ENCODE measurements at places on chromosomes 7 and 10.
A peak's percentile ranks its signal among the peaks of the same experiment; 100 is the strongest.

DNA sequence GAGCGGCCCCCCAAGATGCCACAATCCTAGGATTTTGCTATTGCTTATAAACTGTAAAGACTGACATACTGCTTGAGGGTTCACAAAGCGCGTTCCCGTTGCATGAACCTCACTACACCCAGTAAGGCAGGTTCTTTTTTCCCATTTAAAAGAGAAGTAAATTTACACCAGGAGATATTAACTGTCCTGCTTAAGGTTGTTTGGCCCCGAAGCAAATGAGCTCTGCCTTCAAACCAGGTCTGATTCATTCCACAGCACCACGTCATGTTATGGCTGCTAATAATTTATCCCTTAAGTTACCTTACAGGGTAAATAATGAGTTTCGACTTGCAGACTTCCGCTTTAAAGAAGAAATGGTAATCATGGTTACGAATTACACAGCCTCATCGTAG, 559 bp upstream of the FKBP14 start:
- no peak for DNase-seq

- DNase-seq = no peak
Measured at GRCh38 chr10:129692695-129693094, 225.7 kb downstream of the MGMT start.

GRCh38 chr7:665736-666453, 60.6 kb upstream of the DNAAF5 start:
- no peak for DNase-seq

- no peak for DNase-seq
Measured at GRCh38 chr7:112770051-112770450, 20.1 kb downstream of the TMEM168 start.

DNA sequence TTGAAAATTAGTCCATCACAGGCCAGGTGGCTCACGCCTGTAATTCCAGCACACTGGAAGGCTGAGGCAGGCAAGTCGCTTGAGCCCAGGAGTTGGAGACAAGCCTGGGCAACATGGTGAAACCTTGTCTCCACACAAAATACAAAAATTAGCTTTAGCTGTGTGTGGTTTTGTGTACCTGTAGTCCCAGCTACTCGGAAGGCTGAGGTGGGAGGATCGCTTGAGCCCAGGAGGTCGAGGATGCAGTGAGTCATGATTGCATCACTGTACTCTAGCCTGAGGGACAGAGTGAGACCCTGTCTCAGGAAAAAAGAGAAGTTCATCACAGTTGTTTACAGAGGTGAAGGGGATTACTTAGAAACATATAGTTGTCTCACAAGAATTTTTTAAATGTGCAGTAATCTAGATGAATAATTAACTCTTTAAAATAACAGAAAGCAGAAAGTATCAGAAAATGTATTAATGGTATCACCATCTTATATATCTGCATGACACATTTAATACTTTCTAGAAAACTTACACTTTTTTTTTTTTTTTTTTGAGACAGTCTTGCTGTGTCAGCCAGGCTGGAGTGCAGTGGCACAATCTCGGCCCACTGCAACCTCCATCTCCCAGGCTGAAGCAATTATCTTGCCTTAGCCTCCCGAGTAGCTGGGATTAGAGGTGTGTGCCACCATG, 8.9 kb downstream of the LCOR start:
- no peak for DNase-seq

DNA sequence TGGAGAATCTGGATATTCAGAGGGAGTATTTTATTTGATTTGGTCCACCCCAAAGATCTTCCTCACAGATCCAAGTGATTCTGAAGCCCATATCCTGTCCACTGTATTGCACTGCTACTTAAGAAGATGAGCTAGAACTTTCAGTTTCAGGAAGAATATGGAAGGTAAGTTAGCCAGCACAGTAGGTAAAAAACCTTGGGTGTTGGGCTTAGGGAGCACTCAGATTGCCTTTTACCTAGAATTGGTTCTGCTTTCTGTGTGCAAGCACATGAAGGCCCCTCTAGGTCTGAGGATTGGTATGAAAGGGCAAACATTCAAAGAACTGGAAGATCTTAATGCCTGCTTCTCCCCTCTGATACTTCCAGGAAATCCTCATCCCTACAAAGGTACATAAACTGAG, 146.7 kb upstream of the COL1A2 start:
- no peak for DNase-seq

- no peak for DNase-seq
Measured at GRCh38 chr10:61336831-61337230, 116.3 kb downstream of the TMEM26 start.

GRCh38 chr7:50812094-50812493, 29.4 kb upstream of the GRB10 start:
- DNase-seq = no peak

- no peak for DNase-seq
Measured at GRCh38 chr10:125146791-125147579, 13.4 kb downstream of the CTBP2 start.

DNA sequence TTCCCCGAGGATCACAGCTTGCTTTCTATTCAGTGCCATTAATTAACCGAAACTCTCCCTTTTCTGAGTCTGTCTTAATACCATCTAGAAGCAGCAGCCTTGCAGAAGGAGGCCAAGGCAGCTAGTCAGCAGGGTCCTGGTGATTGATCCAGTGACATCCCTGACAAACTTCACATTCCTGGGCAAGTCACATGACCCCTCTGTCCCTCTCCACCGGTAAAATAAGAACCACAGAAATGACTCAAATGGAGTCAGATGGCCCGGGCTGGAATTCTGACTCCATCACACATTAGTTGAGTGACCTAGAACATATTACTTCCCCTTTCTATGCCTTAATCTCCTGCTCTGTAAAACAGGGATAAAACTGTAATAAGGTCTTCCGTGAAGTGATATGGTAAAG, 17.2 kb upstream of the ACSL5 start:
- no peak for DNase-seq

DNA sequence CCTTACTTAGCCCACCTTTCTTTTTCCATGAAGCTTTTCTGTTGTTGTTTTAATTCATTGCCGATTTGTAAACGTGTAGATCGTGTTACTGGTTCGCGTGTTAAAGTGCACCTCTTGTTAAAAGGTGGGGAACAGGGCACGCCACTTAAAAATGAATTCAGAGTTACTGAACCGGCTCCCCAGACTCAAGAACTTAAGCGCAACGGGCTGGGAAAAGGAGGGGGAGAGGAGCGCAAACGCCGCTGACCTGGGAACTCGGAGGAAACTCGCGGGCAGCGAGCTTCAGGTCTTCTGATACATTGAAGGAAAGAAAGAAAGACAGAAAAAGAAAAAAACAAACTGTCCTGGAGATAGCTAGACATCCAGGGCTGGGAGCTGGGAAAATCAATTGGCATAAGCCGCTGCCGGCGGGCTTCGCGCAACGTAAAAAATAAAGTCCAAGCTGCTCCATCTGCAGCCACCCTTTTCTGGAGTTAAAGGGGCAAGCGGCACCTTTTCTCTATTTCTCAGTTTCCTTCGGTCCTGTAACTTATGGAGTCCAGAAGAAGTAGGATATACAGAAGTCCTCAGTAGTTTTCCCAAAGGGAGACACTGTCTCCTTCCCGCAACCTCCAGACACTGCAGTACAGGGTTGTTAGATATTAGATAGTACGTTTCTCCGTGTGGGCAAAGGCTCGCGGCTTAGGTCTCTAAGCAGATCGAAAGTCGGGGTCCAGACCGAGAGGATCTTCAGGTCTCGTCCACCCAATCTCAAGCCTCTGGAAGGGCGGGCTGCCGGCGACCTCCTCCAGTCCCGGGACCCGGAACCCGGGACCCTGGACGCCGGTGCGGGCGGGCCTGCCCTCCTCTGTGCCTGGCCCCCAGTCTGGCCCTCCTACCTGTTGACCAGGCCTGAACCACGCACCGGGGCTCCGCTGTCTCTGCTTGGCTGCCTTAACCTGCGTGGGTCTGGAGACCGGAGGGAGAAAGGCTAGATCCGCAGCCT, 1.8 kb upstream of the DLX6 start:
- DNase-seq = peak; percentile 24

- DNase-seq = no peak
Measured at GRCh38 chr7:125661677-125662076, 732.1 kb upstream of the POT1 start.

DNA sequence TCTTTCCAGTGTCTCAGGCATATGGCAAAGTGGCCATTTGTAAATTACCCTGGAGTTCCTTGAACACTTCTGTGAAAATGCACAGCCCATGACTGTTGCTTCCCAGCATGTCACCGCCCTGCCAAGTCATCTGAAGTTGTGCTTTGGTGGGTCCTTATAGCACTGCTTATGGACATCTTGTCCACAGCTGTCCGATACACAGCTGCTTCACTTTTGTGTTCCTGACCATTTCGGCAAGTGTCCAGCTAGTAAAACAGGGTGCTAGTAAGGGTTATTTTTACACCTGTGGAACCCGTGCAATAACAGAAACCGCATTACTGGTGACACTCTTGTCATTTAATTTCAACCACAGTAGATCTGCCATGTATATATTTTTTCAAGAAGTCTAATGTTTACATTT, 29.7 kb downstream of the PIP4K2A start:
- DNase-seq = no peak

- DNase-seq = no peak
Measured at GRCh38 chr10:85666102-85666501, 700.5 kb downstream of the GRID1 start.

DNA sequence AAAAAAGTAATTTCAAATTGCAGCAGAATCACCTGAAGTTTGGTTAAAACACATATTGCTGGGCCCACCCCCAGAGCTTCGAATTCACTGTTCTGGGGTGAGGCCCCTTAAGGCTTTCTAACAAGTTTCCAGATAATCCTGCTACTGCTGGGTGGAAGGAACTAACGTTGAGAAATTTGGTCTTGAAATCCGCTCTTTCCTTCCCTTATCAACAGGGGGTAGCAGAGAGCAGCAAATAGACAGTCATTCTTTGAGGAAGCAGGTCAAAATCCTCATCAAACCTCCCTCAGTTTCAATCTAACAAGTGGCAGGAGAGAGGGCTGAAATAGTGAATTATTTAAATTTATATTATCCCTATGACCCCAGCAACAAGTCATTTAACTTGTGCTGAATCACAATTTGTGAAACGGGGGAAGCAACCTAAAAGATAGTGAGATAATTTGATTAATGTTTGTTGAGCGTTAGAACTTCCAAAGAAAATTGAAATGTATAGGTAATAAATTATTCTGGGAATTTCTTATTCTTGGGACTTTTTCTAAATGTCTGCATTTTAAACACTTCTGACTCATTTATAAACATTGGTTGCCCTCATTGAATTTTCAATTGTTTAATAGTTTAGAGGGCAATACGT, 21.7 kb upstream of the MALSU1 start:
- DNase-seq = peak; percentile 72

- no peak for DNase-seq
Measured at GRCh38 chr10:129942936-129943715, 20.9 kb downstream of the EBF3 start.

DNA sequence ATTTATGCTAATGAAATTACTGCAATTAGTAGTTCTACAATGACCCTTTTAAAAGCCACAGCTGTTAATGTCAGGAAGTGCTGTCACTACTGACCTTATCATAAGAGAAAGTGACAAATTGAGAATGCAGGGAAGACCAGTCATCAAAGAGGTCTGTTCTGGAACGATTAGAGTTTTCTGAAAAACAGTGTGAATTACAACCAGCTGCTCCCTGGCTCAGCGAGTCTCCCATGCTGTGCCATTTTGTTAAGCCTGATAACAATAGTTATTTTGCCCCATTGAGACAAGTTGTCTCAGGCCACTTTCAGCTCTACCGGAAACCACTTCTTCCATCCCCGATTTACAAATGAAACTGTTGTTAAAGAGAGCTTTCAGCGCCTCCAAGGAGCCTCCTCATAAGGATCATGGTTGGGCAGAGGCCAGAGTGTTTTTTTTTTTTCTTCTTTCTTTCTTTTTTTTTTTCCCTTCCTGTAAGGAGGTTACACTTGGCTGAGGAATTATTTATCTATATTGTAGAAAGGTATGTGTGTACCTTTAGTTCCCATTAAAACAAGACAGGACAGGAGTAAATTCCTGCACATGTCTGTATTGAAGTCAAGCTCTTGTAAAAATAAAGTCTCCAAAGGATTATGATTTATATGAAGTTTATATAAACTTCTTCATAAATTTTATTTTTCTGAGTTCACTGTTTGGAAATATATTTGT, 173.6 kb downstream of the CDCA7L start:
- DNase-seq = peak; percentile 31

DNA sequence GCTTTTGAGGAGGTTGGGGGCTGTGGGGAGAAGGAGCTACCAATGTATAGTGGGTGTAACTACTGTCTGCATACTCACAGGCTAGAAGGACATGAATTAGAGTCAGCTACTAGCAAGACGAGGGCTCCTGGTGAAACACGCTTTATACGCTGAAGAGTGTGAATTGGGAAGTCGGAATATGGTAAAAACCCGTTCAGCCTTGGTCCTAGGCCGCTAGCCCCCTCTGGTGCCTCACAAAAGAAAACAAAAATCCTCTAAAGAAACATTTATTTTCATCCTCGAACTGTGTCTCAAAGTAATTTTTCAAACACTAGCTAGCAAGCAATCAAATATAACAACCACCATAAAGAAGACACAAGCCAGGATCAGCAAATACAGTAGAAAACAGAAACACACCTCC, 338.1 kb upstream of the SEMA3C start:
- no peak for DNase-seq

GRCh38 chr7:157272351-157273207, 64.2 kb upstream of the DNAJB6 start:
- DNase-seq = no peak

GRCh38 chr10:2362331-2362730, 625.0 kb upstream of the ADARB2 start:
- no peak for DNase-seq

- no peak for DNase-seq
Measured at GRCh38 chr10:16519908-16520861, 1.5 kb downstream of the C1QL3 start.

- DNase-seq = peak; percentile 92
Measured at GRCh38 chr10:100535715-100536353, at the start of gene HIF1AN. HIF1AN (plus strand) TSS chr10:100535943; CDS start chr10:100535959, 16 bp downstream.

DNA sequence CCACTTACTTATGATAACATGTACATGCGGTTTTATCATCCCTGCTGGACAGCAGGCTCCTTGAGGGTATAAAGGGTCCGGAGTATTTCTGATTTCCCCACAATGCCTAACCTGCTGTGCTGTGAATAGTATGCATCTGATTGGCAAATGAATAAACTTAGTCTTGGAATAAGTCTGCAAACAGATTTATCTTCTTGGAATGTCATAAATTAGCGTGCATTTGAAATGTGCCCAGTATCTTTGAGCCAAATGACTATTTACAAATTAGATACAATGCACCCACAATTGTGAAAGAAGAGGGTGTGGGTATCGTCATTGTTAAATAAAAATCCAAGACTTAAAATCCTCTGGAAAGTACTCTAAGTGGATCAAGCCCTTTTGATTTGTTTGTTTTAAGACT, 106.0 kb downstream of the OSBPL3 start:
- no peak for DNase-seq
